ENCODE measurements at places on chromosomes 3 and 15.

DNA sequence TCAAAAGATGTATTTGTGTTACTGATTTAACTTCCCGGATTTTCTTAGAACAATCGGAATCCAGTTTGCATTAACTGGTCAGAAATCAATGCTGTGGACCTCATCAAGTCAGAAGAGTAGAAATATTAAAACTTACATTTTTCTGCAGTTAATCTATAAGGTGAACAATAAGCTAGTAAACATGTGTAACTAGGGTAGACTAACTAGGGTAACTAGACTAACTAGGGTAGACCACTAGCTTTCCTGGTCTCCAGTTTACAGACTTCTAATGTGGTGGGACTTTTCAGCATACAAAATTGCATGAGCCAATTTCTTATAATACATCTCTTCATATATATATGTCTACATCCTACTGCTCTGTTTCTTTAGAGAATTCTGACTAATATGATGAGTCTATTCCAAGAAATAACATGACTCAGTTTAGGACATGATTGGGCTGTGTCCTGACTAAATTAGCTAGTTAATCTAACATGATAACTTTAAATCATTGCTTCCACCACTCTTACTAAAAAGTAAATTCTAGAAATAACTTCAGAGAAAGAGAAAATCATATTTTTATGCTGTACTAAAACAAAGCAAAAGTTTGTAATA, 5.3 kb downstream of the PLSCR2 start:
- DNase-seq = peak; percentile 41

GRCh38 chr3:197478746-197479668, 76.8 kb downstream of the BDH1 start:
- DNase-seq = peak; percentile 66

GRCh38 chr3:46049093-46049492, 21.8 kb upstream of the XCR1 start:
- DNase-seq = no peak

- DNase-seq = no peak
These were observed 40.6 kb upstream of the ADAMTS9 start for GRCh38 chr3:64728428-64728827.

DNA sequence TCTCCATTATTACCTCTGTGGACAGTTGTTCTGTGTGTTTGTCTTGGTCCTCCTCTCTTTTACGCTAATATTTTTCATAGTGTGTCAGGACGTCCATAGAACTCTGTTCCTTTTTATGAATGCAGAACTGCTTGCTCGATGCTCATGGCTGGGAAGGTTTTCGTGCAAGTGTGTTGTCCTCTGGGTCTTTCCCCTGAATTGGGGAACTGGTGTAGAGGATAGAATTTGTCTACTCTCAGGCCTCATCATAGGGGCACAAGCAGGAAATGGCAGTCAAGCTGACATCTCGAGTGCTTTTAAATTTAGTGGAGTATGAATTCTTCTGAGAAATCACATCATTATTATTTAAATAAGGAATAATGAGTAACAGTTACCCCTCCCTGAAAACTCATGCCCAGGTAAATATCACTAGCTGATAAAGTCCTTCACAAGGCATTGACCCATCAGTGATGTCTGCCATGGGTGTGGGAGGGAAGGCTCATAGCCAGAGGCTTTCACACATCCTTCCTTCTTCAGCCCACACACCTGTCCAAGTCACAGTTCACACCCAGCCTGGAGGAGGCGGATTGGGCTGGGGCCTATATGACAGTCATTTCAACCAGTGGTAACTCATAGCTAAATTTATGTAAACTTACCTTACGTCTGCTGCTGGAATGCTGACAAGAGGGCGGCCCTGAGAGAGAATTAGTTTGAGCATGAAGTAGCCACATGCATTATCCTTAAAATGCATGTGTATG, 226.1 kb downstream of the PLCL2 start:
- no peak for DNase-seq

- no peak for DNase-seq
These were observed 64.9 kb downstream of the MEF2A start for GRCh38 chr15:99630607-99631131.

DNA sequence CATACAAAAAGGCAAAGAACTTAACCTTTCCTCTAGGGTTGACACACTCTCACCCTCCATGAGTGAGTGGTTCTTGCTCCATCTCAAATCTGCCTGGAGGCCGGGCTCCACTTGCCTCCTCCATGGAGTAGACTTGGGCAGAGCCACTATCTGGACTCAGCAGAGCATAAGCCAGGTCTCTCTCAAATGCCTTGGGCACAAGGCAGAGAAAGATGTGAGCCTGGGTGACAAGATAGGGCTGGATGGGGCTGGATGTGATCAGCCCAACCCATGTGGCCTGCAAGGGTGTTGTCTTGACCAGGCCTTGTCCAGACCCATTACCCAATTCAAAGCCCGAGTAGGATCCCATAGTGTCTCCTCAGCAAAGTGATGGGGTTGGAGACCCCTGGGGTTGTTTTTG, 4.2 kb upstream of the RPL29 start:
- no peak for DNase-seq
